ENCODE measurements at places on chromosomes 7 and 10. TPM values are rescaled to one million over a fixed set of nuclear protein-coding genes. Genes with fewer than 3 reads are reported as not detected.

- DNase-seq: no peak
Observed at GRCh38 chr10:35884657-35885071, 242.6 kb upstream of the FZD8 start.

DNA sequence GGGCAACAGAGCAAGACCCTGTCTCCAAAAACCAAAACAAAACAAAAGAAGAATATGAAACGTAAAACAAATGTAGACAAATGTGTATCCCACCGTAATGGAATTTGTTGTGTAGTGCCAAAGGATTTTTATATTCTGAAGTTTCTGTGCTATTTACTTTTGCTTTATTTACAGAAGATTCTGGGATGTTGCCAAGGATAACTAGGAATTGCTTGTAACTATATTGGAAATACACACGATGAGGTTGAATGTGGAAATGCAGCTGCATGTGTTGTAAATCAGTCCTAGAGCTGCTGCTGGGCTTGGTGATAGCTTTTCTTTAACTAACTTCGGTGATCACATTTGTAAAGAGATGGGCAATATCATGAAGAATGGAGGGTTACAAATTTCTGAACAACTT lies 39.5 kb downstream of the GALNT17 start:
- DNase-seq: no peak

- no peak for DNase-seq
Observed at GRCh38 chr10:49175587-49176309, 12.4 kb downstream of the TMEM273 start.

DNA sequence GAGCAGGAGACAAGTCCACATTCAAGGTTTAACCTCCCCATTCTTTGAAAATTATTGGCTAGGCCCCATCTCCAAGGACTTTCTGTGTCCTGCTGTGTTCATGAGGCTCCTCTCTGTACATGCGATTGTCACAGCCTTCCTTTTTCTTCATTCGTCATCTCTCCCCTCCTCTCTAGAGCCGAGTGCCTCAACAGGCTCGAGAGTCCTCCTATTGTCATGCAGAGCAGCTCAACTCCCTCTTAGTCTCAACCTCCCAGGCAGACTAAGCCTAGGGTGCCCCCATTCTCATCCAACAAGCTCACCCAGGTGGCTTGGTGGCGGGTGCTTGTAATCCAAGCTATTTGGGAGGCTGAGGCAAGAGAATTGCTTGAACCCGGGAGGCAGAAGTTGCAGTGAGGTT lies 35.1 kb upstream of the SAMD8 start:
- DNase-seq: no peak

DNA sequence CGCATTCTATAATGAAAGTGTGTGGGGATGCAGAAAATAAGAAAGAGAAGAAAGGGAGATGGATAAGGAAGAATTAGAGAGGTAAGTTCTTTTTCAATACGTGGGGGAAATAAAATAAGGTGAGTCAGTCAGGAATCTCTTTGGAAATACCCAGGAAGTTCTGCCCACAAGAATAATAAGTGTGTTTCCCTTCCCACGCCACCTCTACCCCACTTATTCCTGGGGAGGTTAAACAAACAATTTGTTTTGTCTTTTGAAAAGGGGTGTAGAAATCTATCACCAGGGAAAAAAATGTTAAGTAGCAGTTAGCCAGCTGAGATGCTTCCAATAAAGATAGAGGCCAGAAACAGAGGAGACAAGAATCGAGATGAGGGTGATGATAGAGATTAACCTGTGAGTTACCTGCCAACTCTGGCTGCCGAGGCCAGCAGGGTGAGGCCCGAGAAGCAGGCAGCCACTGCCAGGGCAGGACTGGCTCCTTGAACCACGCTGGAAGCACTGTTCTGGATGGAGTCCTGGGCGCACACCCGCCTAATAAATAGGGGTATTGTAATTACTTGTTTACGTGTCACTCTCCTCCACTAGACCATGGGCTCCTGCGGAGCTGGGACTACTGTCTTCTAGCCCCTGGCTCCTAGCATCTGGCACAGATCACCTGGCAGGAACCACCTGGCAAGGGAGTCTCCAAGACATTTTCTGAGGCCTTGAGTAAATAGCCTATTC lies 191.3 kb downstream of the FGFR2 start:
- no peak for DNase-seq

DNA sequence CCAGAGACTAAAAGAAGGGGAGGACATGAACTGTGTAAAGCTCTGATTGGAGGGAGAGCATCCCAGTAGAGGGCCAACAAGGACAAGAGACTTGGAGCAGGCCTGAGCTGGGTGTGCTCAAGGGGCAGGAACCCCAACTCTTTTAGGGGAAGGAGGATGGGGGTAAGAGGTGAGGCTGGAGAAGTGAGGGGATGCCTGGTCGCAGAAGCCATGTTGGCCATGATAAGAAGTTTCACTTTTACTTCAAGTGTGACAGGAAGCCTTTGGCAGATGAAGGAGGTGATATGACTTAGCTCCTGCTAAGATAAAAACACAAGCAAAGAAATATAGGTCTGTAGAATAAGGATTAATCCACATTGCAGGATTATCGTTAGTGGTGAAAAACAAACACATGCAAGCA lies 208.3 kb downstream of the JAZF1 start:
- no peak for DNase-seq

- no peak for DNase-seq
Observed at GRCh38 chr10:97325754-97326153, 6.7 kb downstream of the FRAT1 start.

GRCh38 chr10:70799124-70799523 lies 13.9 kb upstream of the TBATA start:
- no peak for DNase-seq

GRCh38 chr7:52689912-52690311 lies 345.5 kb upstream of the POM121L12 start:
- DNase-seq: peak; percentile 56

The BMPER gene
- total RNA-seq: 0.08 TPM

The PLOD3 gene
- 41.3 TPM for total RNA-seq

- no peak for DNase-seq
Observed at GRCh38 chr10:62541811-62542210, 167.6 kb downstream of the ZNF365 start.

The CPA2 gene
- total RNA-seq: not detected

The PLA2G12B gene
- not detected for total RNA-seq

The GHRHR gene
- not detected for total RNA-seq

The PTPRZ1 gene
- 0.39 TPM for total RNA-seq

- no peak for DNase-seq
Observed at GRCh38 chr10:96695975-96696634, 24.2 kb downstream of the PIK3AP1 start.

GRCh38 chr10:117249493-117250093 lies 8.7 kb downstream of the SLC18A2 start:
- no peak for DNase-seq

GRCh38 chr7:73681031-73681430 lies 2.2 kb downstream of the DNAJC30 start:
- DNase-seq: no peak

The GPR26 gene
- total RNA-seq: not detected

The SEC31B gene
- 0.31 TPM for total RNA-seq

DNA sequence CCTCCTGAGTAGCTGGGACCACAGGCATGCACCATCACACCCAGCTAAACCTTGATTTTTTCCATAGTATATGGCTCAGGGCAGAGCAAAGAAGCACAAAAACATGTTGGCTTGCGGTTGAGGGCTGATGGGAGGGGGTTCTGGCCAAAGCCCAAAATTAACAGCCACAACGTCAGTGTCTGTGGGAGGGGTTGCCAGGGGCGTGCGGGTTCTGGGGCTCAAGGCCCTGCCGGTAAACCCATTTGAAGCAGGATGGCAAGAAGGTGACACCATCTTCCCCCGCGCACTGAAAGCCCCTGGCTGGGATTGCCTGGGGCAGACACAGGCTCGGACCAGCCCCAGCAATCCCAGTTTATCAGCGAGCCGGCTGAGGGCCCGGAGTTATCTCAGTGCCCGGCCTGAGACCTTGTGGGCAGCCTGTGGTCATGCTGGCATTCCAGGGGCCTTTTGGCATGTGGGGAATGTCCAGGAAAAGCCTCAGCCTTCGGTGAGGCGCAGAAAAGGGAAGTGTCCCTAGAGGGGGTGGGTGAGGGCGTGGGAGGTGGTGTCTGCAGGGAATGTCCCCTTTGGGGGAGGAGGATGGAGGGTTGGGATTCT lies 167.7 kb upstream of the TNRC18 start:
- peak; percentile 98 for DNase-seq

The IFIT1B gene
- 0.12 TPM for total RNA-seq

The FOXI2 gene
- total RNA-seq: not detected

DNA sequence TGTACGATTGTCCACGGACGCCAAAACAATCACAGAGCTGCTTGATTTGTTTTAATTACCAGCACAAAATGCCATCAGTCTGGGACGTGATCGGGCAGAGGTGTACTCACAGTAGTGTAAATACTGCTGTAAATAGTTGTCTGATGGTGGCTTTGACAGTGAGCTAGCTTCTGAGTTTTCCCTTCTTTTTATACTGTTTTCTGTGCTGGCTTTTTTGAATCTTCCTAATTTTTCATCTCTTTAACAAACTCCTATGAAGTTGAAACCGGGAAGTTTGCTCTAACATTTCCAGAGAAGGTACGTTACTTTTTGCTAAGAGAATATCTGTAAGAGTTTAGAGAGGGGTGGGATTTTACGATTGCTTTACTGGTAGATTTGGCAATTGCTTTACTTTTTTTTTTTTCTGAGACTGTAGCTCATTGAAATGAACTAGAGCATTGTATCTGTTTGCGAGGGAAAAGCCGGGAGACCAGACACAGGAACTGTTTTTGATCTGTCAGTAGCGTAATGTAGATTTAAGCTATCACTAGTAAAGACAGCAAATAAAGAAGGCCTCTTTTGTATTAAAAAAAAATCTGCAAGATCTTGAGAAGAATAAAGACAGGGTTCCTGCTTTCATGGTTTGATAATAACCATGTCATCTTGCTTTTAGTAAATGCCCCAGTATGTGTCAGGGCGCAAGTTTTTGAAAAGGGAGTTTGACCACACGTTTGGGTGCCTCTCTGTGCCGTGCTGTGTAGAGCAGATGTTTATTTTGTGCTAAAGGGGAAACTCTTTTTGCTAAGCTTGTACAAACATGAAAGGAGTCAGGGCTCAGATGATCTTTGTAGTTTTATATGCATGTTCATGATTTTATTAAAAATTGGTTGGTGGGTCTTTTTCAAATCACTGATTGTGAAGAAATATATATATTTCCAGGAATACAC lies 712 bp downstream of the FOXP2 start:
- no peak for DNase-seq

The HMX2 gene
- total RNA-seq: not detected

The MSS51 gene
- total RNA-seq: not detected

DNA sequence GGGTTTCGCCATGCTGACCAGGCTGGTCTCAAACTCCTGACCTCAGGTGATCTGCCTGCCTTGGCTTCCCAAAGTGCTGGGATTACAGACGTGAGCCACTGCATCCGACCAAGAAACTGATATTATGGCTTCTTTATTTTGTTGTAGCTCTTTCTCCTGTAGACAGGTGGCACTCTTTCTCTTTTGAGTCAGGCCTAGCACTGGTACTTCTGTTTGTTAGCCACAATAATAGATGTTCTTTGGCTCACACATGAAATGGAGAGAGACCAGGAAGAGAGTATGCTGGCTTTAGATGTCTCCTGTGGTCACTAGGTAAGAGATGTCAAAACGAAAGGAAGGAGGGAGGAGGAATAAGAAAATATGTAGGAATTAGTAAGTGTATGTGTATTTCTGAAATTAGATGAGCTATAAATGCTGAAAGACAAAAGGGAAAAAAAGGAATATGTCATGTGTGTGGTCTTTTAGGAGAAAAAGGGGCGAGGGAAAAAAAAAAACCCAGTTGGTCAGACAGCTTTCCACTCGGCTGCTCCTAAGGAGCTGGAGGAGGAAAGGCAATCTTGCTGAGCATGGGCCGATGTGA lies 78.7 kb downstream of the CLEC2L start:
- DNase-seq: peak; percentile 46

- peak; percentile 92 for DNase-seq
Observed at GRCh38 chr7:103113164-103113563, 35.7 kb downstream of the NAPEPLD start.

The CLDN3 gene
- total RNA-seq: not detected

The UBTD1 gene
- total RNA-seq: 10.6 TPM

The EBLN1 gene
- not detected for total RNA-seq

- no peak for DNase-seq
Observed at GRCh38 chr7:156554488-156554887, 86.1 kb upstream of the RNF32 start.

The TMEM26 gene
- not detected for total RNA-seq

DNA sequence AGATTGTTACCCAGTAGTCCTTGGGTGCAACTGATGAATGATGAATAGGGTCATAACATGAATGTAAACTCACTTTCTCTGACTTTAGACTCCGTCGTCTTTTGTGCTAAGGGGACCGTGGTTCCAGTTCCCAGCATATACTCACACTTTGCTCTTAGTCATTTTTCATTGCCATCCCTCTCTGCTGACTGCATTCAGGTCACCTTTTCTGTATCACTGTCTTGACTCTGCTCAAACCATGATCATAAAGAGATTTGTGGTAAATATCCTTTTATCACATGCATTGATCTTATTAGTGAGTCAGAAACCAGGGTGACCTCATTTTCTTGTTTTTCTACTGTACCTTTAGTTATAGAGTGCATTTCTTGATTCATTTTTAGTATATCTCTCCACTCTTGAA lies 141.1 kb upstream of the AGR3 start:
- no peak for DNase-seq

Measured in H4 (cell line).